ENCODE measurements at places on chromosomes 3 and 15.

GRCh38 chr3:126034481-126035361 is 49.2 kb downstream of the SLC41A3 start:
- DNase-seq, result no peak

- no peak for DNase-seq
Measured at GRCh38 chr3:50132421-50133282, 22.5 kb upstream of the SEMA3F start.

GRCh38 chr15:68631601-68632051 is 52.8 kb downstream of the CORO2B start:
- peak; percentile 15 for DNase-seq

DNA sequence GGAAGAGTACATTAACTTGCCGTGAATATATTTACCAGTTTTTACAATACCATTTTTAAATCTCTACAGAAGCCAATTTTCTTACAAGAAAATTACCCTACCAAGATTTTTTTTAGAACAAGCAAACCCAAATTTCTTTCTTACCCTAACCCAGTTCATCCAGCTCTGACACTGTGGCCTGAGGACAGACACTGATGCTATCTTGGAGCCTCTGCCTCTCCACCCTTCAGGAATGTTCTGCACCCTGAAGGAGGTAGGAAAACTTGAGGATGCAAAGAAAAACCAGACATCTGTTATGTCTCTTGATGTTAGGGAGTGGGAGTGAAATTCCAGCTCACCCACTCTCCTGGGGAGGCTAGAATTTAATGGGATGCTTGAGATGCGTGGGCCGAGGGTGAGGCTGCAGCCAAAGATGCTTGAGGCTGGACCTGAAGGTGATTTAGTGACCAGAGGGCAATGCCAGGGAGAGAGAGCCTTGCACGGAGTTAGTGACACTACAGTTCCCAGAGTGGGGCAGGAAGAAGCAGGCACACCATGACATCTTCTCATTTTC is 69.9 kb downstream of the LIPC start:
- DNase-seq, result no peak

DNA sequence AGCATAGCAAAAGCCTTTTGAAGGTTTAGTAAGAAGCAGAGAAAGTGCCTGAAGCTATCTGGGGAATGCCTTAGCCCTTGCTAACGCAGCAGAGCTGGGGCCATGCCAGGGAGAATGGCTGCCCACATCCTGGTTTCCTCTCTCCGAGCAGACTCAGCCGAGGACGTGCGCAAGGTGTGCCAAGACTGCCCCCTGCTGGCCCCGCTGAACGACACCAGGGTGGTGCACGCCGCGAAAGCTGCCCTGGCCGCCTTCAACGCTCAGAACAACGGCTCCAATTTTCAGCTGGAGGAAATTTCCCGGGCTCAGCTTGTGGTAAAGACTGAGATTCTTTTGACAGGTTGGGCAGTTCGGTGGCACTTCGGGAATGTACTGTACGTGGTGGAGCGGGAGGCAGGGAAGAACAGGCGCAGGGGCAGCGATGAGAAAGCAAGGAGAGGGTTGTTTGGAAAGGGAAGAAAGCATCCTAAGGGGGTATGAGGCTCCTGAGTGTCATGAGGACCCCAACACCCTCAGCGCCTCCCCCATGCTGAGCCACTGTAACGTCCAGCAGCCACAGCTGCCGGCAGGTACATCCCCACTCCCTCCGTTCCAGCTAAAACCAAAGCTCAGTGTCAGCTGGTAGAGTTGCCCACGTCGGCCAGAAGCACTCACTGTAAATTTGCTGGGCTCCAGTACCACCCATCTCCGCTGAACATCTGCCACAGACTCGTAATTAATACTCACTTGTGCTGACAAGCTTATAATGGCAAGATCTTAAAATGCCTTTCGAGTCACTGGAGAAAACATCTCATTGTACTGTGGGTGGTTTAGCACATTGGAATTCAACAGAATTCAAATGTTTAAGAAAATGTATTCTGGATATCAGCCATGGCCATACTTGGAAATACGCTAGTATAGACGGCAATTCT is 4.4 kb downstream of the AHSG start:
- peak; percentile 77 for DNase-seq

GRCh38 chr3:45666757-45667431 is 22.3 kb upstream of the SACM1L start:
- DNase-seq, result no peak

- DNase-seq, result no peak
Measured at GRCh38 chr3:177826253-177826652, 629.0 kb upstream of the TBL1XR1 start.

GRCh38 chr3:172275586-172275985 is 172.7 kb downstream of the GHSR start:
- DNase-seq, result peak; percentile 19

DNA sequence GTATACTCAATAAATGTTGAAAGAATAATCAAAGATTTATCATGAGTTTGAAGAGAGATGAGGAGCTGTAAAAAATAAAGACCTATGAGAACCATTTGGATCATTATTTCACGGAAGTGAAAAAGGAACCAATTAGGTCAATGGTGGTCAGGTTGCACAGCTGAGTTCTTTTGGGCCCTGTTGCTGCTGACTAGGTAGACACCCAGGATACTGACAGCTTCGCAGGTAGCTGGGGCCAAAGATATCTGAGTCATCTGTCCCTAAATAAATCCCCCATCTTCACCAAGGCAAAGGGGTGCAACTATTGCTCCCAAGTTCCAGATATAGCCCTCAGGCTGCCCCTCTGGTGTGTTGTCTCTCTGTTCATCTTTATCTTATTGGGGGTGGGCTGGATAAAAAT is 5.0 kb upstream of the ARL14 start:
- no peak for DNase-seq

GRCh38 chr15:69482686-69483256 is 30.2 kb downstream of the RPLP1 start:
- DNase-seq, result no peak

DNA sequence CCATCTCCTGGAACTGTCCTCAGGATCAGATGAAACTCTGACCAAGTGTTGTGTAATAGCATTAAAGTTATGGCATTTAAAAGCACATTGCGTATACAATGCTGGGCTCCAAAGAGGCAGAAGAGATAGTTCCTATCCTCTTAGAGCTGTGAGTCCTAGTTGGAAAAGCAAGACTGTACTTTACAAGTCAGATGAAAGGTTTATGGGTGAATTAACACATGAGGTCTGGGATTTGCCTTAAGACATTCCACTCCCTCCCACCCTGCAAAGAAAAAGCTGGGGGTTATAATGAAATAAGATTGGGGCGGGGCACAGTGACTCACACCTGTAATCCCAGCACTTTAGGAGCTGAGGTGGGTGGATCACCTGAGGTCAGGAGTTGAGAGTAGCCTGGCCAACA is 35.6 kb downstream of the SNAPC5 start:
- no peak for DNase-seq

DNA sequence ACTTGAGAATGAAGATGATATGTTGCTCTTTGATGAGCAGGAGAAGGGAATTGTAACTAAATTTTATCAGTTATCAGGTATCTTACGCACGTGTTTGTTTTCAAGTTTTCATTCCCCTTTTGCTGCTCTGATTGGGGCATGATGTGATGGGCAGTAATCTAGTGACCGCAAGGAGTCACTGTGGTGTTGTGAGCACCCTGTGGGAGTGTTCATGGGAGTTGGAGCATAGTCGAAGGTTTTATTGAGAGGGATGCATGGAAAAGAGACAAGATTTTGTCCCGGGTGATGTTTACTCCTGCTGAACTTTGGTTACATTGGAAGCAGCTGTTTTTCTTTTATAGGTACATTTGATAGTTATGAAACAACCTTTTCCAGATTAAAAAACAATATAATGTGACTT is 2.1 kb downstream of the FAN1 start:
- DNase-seq, result no peak

DNA sequence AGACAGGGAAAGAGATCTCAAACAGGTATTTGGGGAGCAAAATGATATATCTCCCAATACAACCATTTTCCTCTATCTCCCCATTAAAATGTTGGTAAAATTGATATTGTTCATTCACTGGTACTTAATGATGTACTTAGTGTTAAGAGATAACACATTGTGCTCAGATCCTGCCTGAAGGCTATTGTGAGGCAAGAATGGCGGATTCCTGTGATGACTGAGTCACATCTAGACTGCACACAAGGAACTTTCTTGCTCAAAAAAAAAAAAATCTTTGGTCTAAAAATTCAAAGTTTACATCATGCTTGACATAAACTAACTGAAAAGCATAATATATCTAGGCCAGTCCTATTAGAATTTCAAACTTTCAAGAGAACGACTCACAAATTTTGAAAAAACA is 171.1 kb upstream of the TTC14 start:
- DNase-seq, result no peak

DNA sequence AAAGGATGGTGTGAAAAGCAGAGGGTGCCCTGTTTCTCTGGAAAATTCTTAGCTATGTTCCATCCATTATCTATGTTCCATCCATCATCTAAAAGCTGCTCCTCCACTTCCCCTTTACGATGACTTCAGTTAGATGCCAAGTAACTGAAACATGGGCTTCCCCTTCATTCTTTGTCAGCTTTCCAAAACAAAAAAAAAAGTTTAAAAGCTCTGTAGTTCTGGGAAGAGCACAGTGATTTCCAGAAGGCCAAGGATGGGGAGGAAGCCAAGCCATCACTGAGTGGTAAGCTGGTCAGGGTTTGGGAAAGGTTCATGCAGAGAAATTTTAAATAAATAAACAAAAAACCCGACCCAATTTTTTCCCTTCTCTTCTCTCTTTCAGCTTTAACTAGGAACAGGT is 111.5 kb downstream of the CFAP44 start:
- no peak for DNase-seq

- no peak for DNase-seq
Measured at GRCh38 chr15:78682693-78683410, 41.8 kb upstream of the CHRNB4 start.

- no peak for DNase-seq
Measured at GRCh38 chr15:53414167-53414566, 345.3 kb downstream of the WDR72 start.

GRCh38 chr15:40936709-40937666 is 7.8 kb downstream of the DLL4 start:
- no peak for DNase-seq

DNA sequence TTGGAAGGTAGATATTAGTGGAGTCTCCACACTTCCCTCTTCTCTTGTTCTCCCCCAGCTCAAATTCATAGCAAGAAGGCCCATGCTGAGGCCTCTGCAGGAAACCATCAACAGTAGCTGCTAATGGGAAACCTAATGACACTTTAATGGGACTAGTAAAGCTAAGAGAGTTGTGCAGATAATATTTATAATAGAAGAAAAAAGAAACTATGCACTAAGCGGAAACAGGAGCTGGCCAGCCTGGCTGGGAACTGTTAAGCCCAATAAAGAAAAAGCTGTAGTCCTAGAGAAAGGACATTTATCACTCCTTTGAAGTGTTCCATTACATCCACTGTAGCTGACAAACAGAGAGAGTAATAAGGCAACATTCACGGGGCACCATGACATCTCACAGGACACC is 229.6 kb downstream of the IGSF11 start:
- no peak for DNase-seq

- DNase-seq, result no peak
Measured at GRCh38 chr3:150736316-150736719, 26.7 kb downstream of the SIAH2 start.

- DNase-seq, result no peak
Measured at GRCh38 chr15:97545799-97546198, 414.7 kb upstream of the ARRDC4 start.

- DNase-seq, result no peak
Measured at GRCh38 chr3:4687167-4687566, 194.0 kb downstream of the ITPR1 start.

GRCh38 chr3:46188708-46189107 is 19.4 kb downstream of the CCR1 start:
- no peak for DNase-seq

- DNase-seq, result no peak
Measured at GRCh38 chr3:81726735-81727134, 34.7 kb downstream of the GBE1 start.

- no peak for DNase-seq
Measured at GRCh38 chr15:70080347-70080746, 17.4 kb downstream of the TLE3 start.

- no peak for DNase-seq
Measured at GRCh38 chr3:63631670-63632069, 20.8 kb upstream of the SNTN start.

DNA sequence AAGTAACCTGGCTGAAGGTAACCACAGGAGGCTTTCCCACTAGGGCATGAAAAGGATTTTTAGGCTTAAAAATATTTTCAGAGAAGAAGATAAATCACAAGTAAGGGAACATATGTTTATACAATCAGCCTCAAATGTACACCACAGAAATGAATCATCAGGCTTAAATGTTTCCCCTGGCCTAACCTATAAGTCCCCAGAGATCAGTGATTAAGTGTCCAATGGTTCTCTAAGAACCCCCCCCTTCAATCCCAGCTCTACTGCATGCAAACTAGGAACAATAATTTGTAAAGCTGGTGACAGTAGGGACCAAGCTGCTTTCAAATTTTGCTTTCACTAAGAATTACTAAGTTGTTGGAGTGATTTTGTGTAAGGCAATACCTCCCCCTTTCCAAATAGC is 431.6 kb upstream of the LMCD1 start:
- DNase-seq, result no peak

DNA sequence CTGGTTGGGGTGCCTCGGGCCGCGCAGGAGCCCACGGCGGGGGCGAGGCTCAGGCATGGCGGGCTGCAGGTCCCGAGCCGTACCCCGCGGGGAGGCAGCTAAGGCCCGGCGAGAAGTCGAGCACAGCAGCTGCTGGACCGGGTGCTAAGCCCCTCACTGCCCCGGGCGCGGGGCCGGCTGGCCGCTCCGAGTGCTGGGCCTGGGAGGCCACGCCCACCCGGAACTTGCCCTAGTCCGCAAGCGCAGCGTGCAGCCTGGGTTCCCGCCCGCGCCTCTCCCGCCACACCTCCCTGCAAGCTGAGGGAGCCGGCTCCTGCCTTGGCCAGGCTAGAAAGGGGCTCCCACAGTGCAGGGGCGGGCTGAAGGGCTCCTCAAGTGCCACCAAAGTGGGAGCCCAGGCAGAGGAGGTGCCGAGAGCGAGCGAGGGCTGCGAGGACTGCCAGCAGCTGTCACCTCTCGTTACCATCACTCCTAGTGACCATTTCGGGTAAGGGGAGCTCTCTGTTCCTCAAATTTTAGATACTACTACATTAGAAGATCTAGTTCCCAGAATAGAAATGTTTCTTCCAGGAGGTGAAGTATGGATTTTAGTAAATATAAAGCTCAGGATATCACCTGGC is 417.0 kb upstream of the AGTR1 start:
- DNase-seq, result no peak

Data from NCI-H446 treated with DMSO at 0.1 percent for 48 hours (cell line).